NCI-H1105 treated with DMSO at 0.1 percent for 48 hours (cell line): ENCODE measurements at places on chromosomes 7 and 10.

- DNase-seq = no peak
These were observed 335.4 kb downstream of the CXCL12 start for GRCh38 chr10:44049301-44050015.

- DNase-seq = no peak
These were observed 61.0 kb upstream of the DUSP5 start for GRCh38 chr10:110436554-110437350.

DNA sequence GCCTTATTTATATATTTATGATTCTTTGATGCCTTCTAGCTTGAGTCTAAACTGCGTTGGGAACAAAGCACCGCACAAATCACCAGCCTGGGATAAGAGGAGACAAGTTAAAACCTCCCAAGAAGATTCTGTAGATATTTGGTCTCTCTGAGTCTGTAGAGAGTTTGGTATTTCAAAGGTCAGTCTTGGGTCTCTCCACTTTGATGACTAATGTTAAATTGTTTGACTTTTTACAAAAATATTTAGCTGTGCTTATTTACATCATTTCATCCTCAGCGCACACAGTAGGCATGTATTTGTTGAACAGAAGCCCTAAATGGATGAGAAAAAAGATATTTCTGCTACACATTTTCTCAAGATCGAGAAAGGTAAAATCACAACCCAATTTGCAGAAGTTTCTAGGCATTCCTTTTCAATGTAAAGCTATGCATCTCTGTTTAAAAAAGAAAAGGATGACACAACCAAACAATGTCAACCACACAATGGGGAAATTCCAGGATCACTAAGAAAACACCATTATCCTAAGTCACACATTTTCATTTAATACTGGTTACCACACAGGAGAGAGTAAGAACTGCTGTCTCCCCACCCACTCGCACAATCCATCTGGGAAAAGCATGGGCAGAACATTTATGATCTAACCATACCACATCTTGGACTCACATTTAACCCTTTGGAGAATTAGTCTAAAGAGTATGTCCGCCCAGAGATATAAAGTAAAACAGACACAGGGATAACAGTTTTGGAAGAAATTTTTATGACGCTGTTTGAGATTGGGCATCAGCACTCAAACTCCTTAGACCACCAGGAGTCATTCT, 4.4 kb downstream of the CDK6 start:
- DNase-seq = no peak

GRCh38 chr10:18860631-18861240, 187.9 kb upstream of the MALRD1 start:
- no peak for DNase-seq

- DNase-seq = no peak
These were observed 29.3 kb downstream of the TNS3 start for GRCh38 chr7:47552621-47553020.

DNA sequence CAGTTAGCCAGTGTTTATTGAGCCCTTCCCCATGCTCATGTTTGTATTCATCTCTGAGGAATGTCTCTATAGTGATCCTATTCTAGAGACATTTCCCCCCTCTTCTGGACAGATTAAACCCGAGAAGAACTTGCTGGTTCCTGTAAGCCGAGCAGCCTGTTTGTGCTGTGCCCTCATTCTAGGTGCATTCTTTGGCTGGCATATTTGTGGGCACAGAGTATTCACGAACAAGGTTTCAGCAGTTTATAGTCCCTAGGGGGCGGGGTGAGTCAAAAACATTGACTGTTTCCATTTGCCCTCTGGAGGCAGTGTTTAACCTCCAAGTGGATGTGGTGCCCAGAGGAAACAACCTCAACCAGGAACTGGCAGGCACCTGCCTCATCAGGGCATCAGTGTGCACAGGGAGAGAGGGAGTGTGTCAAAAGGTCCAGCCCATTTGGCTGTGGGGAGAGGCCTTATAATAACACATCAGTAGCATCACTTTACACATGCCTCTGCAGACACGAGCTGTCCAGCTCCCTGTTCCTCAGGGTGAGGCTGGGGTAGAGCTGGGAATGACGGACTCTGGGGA, 273.3 kb upstream of the LRGUK start:
- peak; percentile 54 for DNase-seq

DNA sequence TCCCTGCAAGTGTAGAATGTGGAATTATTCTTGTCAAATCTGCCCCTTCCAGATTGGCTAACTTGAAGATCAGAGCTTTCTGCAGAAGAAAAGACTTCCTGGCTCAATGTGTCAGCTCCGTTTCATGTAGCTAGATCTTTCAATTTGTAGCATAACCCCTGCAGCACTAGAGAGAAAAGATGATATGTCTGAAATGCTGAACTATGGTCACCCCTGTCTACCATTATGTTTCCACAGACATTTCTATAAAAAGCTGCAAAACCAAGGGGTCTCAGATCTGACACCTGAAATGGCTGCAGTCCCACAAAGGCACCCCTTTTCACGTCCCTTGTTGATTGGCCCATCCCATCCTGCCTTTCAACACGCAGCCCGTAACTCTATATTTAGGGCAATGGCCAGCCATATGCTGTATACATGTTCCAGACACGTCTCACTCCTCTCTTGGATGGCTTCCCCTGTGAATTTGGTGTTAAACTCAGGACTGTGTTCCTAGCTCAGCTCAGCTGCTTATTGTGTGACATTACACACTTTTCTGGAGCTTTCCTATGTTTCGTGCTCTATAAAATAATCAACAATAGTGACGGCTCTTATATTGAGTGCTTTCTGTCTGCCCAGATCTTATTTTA, 648.6 kb upstream of the CELF2 start:
- no peak for DNase-seq

DNA sequence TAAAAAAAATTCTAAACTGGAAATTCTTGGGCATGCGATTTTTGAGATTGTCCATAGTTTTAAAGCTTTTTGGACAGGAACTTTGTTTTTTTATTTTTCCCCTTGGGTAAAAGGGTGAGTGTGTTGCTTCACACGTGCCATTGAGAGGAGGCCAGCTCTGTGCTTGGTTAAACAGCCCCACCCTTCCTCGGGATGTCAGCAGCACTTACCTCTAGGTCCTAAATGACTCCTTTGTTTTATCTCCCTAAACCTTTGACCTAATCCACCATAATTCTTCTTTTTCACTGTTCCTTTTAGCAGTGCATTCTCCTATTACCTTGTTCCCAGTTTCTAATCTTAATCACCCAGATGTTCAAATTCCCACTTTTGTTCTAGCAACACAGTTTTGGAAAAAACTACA, 83.5 kb downstream of the SEMA3D start:
- no peak for DNase-seq

DNA sequence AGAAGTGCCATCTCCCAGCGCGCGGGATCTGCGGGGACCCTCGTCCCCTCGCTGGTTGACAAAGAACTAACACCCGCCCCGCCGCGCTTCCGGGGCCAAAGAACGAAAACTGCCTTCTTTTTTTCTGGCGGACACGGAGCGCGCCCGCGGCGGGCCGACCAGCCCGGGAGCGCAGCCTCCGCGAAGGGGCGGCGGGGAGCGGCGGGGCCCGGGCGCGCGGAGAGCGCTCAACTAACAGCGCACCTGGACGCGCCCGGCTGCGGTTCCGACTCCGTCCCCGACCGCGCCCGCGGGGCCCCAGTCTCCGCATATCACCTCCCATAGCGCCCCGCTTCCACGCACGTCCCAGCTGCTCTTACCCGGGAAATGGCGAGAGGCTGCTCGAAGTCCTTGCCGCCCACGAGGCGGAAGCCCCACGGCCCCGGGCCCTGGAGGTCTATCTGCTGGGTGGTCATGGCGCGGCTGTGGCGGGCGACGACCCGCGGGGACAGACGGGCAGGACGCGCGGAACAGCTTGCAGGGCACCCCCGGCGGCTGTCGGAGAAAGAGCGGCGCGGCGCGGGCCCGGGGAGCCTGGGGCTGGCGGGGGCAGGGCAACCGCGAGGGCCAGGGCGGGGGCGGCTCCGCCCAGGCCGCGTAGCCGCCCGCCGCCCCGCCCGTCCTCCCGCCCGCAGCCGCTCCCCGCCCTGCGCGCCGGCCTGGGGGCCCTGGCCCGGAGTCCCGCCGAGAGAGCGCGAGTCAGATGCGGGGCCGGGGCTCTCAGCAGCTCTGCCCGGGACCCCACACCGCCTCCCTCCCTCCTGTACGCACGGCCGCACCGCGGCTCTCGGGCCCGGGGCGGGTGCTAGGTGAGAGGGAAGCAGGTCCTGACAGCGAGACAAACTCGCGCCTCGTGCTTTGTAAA, at the start of gene PDLIM1:
TSS of gene PDLIM1 (minus strand) at position 543 of the 904 bp plus-strand sequence. CDS start at position 455, 88 bp downstream.
- peak; percentile 18 for DNase-seq

GRCh38 chr7:29401769-29402168, 161.9 kb upstream of the PRR15 start:
- DNase-seq = no peak

- DNase-seq = no peak
These were observed 652.8 kb upstream of the CELF2 start for GRCh38 chr10:10364902-10365301.

GRCh38 chr7:144407266-144407931, 3.9 kb upstream of the NOBOX start:
- peak; percentile 95 for DNase-seq

GRCh38 chr7:149772241-149772955, 990 bp downstream of the ZNF467 start:
- DNase-seq = no peak

DNA sequence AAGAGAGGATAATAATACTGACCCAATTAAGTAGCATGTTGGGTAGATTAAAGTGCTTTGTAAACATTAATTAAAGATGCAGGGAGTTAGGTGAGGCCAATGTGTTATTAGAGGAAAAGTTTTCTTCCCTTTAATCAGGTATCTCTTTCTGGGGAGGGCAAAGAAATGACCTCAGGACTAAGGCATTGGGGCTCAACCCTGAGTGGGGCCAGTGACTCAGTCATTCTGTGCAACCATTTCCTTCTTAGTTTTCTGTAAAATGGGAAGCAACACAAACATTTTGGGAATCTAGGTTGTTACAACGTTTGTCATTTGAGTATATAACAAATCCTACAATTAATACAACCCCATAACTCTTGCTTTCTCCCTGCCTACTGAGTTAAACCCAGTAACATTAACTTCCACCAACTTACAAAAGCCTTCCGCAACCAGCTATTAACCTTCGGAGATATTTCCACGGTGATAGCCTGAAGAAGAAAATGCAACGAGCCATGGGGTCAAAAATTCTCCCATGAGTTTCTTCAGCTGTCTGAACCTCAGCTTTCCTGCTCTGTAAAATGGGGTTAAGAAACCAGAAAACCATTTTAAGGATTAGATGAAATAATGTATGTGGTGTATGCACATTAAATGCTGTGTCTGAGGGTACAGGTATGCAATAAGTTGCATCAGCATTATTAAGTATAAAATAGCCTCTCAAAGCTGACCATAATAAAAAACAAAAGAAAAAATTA, 965 bp upstream of the PROSER2 start:
- DNase-seq = peak; percentile 1
